ENCODE measurements at places on chromosomes 1 and 21.

- DNase-seq, result no peak
Measured at GRCh38 chr1:94258873-94259331, 21.5 kb upstream of the ARHGAP29 start.

DNA sequence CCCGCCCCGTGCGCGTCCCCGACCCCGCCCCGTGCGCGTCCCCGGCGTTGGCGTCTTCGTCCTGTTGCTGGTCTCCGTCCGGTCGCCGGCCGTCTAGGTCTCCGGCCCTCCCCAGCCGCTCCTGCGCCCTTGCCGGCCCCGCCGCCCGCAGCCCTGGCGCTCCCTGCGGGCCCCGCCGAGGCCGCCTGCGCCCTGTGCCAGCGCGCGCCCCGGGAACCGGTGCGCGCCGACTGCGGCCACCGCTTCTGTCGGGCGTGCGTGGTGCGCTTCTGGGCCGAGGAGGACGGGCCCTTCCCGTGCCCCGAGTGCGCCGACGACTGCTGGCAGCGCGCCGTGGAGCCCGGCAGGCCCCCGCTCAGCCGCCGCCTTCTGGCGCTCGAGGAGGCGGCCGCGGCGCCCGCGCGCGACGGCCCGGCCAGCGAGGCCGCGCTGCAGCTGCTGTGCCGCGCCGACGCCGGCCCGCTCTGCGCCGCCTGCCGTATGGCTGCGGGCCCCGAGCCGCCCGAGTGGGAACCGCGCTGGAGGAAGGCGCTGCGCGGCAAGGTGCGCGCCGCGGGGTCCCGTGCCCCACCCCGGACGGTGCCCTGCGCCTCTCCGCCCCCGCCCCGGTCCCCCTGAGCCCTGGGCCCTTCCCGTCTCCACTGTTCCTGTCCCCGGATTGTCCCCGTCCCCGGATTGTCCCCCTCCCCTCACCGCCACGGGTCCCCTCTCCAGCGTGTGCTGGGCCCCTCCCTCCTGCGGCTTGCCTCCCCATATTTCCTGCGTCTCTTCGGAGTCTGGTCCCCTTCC, at the start of gene RNF187:
TSS of gene RNF187 (plus strand) at position 47 of the 789 bp plus-strand sequence.
- peak; percentile 58 for DNase-seq

- DNase-seq, result no peak
Measured at GRCh38 chr1:3560251-3560871, 50.9 kb downstream of the MEGF6 start.

GRCh38 chr1:170471398-170472053, 60.4 kb upstream of the GORAB start:
- no peak for DNase-seq

DNA sequence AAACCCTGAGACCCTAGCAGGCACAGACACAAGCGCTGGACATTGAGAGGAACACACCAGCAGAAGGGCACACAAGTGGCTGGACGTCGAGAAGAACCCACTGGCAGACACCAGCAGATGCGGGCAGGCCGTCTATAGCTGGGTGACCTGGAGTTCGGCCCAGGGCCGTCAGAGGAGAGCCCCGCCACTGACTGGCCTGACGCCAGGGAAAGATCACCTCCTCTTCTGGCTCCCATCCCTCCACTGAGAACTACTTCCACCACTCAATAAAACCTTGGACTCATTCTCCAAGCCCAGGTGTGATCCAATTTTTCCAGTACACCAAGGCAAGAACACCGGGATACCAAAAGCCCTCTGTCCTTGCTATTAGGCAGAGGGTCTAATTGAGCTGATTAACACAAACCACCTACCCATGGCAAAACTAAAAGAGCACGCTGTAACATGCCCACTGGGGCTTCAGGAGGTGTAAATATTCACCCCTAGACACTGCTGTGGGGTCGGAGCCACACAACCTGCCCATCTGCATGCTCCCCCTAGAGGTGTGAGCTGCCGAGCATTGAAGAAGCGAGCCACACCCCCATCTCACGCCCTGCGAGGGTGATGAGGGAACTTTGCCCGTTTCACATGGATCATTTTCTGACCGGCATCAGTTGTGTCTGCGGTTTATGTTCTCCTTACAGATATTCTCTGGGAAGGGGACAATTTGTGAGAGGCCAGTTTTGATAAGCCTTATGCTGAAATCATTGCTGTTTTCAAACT, 104.8 kb downstream of the HLX start:
- DNase-seq, result no peak

GRCh38 chr1:59674595-59674994, 140.2 kb upstream of the HOOK1 start:
- no peak for DNase-seq
